NCI-H187 treated with DMSO at 0.1 percent for 48 hours (cell line): ENCODE measurements at places on chromosomes 4 and X.

- no peak for DNase-seq
Measured at GRCh38 chr4:105921301-105921700, 26.0 kb downstream of the NPNT start.

DNA sequence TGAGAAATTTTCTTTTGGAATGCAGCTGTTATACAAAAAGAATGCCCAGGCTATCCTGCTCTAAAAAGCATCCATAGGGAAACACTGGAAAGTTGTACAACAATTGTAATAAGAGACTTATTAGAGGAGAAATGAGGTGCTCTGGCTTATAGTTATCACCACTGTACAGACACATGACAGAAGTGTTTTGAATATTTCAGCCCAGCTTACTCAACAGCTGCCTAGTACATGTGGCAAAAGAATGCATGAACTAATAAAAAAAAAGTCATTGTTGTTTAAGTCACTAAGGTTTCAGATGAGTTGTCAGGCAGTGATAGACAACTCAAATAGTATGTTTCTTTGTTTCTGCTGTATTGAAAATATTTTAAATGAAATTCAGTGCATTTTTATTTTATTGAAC is 307.7 kb downstream of the GPM6A start:
- no peak for DNase-seq

DNA sequence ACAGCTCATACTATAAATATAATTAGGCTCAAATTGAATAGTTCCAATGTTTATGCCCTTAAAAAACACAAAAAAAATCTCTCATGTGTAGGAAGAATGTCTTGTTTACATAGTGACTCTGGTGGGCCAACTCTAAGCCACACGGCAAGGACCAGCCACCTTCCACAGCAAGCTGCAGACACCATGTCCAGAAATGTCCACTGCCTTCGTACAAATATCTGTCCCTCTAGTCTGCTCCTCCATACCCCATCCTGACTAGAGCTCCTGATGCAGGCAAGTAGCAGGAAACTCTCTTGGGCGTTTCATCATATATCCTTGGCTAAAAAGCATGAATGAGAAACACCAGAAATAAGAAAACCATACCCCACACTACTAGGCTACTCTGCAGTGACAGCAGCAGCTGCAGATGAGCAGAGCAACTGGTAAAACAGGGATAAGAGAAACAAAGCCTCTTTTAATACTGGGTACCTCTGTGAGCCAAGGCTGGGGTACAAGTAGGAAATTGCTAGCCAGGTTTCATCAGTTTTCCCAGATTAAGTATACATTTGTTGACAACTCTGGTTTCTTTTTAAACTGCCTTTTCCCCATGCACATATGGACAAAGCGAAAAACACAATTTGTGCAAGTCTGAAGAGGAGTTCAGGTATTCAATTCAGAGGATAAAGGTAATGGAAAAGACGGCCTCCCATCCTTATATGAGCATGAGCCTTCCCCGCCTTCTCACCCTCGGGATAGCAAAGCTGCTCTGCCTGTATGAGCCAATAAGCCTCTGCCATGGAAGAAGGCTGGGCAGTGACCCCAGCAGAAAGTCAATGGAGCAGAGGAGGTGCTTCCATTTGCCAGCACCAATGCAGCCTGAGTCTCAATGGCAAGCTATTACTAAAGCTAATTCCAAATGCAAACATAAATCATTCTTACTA is 245.4 kb downstream of the DCLK2 start:
- DNase-seq = no peak

GRCh38 chr4:8267077-8267476 is 2.5 kb upstream of the HTRA3 start:
- DNase-seq = no peak

DNA sequence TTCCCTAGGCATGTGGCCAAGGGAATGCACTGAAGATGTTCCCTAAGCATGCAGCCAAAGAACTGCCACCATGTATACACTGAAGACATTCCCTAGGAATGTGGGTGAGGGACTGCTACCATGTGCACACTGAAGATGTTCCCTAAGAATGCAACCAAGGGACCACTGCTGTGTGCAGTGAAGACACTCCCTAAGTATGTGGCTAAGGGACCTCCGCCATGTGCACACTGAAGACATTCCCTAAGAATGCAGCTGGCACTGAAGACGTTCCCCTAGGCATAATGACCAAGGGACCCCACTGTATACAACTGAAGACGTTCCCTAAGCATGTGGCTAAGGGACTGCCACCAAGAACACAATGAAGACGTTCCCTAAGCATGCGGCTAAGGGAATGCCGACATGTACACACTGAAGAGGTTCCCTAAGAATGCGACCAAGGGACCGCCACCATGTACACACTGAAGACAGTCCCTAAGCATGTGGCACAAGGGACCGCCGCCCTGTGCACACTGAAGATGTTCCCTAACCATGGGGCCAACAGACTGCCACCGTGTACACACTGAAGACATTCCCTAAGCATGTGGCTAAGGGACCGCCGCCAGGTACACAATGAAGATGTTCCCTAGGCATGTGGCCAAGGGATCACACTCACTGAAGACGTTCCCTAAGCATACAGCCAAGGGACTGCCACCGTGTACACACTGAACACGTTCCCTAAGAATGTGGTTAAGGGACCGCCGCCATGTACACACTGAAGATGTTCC is 25.6 kb downstream of the DHRSX start:
- no peak for DNase-seq

GRCh38 chrX:154517101-154517781 is 1.2 kb upstream of the FAM3A start:
- DNase-seq = no peak

DNA sequence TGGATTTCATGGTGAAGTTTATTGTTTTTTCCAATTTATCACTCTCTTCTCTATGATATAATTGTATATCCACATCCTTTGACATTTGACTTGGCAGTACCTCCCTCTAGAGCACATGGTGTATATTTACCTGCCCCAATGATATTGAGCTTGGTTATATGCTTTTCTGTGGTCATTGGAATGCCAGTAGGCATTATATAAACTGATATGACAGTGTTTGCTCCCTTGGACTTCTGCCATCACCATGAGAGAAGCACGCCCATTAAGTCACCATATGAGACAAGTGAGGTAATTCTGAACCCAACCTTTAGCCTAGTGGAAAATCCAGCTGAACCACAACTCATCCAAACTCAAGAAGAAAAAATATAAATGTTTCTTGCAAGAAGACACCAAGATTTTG is 2761.5 kb downstream of the ARAP2 start:
- no peak for DNase-seq

GRCh38 chr4:165248102-165248501 is 40.7 kb downstream of the KLHL2 start:
- no peak for DNase-seq

GRCh38 chr4:156838761-156839160 is 132.8 kb downstream of the PDGFC start:
- no peak for DNase-seq
